ENCODE measurements at places on chromosomes 4 and X.

- no peak for DNase-seq
These were observed 496.6 kb downstream of the IL1RAPL1 start for GRCh38 chrX:29083823-29084222.

DNA sequence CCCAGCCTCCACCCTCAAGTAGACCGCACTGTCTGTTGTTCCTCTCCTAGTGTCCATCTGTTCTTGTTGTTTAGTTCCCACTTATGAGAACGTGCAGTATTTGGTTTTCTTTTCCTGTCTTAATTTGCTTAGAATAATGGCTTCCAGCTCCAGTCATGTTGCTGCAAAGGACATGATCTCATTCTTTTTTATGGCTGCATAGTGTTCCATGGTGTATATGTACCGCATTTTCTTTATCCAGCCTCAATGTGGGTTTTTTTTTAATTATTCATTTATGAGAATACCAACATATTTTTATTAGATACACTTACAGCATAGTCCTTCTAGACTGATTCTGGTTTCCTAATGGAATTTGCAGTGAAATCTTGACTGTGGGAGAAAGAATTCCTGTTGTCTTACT is 1.3 kb downstream of the VMA21 start:
- no peak for DNase-seq

DNA sequence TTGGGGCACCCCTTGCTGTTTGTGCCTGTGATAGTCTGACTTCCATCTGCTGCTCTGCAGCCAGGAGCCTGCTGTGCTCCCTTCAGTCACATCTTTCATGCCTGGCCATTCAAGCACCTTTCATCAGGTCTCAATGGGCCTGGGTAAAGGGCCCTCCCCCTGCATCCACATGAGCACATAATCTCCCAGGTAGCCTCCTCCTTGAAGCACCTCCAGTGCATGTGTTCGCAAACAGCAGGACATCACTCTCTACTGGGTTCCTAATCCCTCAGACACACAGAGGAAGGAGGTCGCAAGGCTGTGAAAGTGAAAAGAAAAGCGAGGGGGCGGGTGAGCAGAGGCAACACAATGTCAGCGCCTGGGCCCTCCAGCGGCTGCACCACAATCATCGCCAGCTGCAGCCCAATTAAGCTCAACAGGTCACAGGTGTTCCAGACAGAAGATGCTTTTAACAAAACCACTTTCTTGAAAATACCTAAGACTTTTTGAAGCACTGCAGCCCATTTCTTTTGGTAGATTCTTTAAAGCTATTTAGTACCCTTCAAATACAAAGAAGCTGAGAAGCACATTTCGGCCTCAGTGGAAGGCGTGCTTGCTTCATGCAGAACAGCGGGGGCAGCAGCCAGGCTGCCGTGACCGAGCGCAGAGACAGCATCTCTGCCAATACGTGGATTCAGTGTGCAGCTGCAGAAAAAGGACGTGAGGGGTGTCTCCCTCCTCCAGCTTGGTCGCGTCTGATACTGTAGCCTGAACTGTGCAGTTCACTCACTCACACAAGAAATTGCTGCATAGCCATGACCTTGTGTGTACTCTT is 92.2 kb upstream of the SPRY1 start:
- DNase-seq, result no peak

DNA sequence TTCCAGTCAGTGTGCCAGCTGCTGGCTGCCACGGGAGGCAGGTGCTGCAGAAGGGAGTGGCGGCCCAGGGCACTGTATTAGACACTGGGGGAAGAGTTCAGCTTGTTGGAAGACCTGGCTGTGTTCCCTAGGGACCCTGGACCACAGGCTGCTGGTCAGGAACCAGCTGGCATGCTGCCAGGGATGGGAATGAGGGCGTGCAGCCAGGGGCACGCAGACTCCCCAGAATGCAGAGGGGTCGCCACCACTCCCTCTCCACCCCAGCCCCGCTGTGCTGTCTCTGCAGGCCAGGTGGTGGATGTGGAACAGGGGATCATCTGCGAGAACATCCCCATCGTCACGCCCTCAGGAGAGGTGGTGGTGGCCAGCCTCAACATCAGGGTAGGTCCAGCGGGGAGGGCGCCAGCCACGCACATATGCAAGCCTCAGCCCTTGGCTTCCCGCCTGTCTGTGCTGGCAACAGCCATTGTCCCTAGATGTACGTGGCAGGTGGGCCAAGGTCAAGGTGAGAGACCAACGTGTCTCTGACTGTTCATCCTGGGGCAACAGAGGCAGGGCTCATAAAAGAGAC is 12.3 kb downstream of the ABCD1 start:
- DNase-seq, result no peak

GRCh38 chr4:22071749-22072148 is 123.2 kb upstream of the KCNIP4 start:
- no peak for DNase-seq

GRCh38 chr4:108828620-108829019 is 65.8 kb upstream of the ETNPPL start:
- no peak for DNase-seq

- DNase-seq, result no peak
These were observed 802.4 kb downstream of the TRIML1 start for GRCh38 chr4:188941524-188942119.

GRCh38 chr4:67550451-67550850 is 5.1 kb upstream of the CENPC start:
- no peak for DNase-seq

GRCh38 chr4:148170408-148171365 is 271.5 kb downstream of the NR3C2 start:
- DNase-seq, result no peak

DNA sequence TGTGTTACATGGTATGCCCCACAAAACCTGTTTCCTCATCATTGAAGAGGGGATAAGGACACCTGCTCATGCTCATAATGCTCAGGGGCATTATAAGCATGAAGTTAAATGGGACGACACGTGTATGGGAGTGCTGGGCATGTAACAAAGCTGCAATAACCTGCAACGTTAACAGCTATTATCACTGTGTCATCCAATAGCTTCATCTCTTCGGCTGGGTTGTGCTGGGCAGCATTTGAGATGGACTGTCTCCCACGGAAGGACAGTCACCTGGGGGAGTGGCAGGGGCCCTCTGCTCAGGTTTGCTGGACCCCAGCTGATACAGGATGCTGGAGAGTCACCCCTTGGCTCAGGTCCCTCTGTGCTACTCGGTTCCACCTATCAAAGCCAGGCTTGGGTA is 94.5 kb downstream of the NSUN7 start:
- DNase-seq, result no peak

- no peak for DNase-seq
These were observed 18.8 kb upstream of the SMIM14 start for GRCh38 chr4:39657465-39657864.

- no peak for DNase-seq
These were observed 217.2 kb upstream of the PCDH18 start for GRCh38 chr4:137749466-137749865.

DNA sequence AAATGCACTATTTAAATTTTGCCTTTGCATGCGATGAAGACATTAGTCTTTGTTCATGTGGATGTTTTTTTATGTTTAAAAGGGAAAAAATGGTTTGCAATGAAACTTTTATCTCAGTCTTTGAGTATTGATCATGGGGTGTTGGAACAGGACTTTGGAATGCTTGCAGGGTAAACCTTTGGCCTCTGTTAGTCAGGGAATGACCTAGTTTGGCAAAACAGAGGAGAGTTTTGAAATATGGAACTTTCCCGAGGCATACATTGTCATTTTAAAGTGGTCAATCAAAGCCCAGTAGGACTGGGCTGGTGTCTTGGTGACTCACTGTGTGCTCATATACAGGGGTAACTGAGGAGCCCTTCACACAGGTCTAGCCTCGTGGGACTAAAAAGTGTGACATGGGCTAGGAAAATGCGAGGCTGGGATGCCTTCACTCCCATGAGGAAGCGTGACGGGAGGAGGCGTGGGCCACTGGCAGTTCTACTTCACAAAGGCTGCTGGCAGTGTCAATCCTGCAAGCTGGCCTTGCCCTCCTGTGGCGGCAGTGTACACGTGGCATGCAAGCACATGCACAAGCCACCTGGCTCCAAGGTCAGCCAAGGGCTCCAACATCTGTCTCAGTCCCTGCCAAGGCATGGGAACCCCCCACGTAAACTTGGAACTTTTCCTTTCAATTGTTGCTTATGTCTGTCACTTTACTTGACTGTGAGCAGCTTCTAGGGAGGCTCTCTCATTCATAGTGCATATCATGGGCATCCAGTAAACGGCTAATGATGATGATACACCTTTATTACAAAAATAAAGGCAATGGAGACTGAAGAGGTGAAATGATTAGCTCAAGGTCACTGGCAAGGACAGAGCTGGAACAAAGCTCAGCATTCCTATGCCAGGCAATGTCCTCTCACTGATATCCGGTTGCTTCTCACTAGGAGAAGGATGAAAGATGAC is 5.2 kb upstream of the F11 start:
- no peak for DNase-seq

GRCh38 chr4:139645458-139645857 is 20.2 kb upstream of the MGST2 start:
- DNase-seq, result no peak

GRCh38 chr4:19379191-19379708 is 872.5 kb upstream of the SLIT2 start:
- no peak for DNase-seq

DNA sequence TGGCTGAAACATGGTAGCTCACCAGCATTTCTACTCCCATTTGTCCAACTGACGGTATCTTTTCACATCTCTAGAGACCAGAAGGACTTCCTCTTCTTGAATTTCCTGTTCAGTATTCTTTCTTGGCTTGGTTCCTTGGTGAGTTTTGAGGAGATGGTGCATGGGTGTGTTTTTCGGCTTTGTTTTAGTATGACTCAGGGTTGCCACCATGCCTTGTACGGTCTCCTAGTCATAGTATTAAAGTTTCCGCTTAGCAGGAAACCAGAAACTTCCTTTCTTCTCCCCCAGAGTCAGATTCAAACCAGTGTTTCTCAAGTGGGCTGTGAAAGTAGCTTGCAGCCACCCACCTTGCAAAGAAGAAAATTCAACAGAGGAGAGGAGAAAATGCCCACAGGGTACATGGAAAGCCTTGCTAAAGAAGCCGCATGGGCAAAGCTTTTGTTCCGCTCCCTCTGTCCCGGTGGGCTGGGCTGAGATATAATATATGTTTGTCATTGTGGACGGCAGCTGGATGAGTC is 5.7 kb downstream of the CD99 start:
- DNase-seq, result no peak

- no peak for DNase-seq
These were observed 80.1 kb downstream of the HDAC8 start for GRCh38 chrX:72492499-72492898.

DNA sequence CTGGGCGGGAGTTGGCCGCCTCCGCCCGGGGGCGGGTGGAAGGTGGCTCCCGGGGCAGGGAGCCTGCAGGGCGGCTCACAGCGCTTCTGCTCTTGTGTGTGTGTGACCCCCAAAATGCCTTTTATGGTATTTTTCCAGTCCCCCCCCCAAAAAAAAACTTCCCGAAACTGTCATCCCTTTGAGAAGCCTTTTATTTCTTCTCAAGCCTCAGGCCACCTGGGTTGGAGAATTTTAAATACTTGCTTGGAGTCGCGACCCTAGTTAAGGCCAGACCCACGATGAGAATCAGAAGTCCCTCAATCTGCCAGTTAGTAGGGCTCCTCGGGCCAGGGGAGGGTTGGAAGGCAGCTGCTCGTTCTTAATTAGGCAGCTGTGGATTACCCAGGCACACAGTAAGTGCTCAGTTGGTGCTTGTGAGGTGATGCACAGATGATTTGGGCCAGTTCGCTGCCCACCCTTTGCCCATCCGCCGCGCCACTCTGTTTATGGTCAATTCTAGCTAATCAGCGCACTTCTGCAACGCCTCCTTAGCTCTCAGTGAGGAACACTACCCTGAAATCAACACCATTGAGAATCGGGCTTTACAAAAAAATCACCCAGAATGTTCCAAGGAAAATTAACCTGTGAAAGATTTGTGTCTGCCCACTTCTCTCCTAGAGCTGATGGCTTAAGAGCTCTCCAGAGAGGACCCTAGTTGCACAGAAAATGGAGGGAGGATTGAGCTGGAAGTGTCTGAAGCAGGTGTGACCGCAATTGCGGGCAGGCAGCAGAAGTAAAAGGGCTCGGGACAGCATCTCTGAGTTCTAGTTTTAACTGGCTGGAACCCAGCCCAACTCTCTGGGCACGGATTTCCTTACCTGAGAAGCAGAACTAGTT is 648 bp upstream of the SCD5 start:
- DNase-seq, result no peak

- DNase-seq, result no peak
These were observed 1.9 kb downstream of the UBE2D3 start for GRCh38 chr4:102825261-102826091.

DNA sequence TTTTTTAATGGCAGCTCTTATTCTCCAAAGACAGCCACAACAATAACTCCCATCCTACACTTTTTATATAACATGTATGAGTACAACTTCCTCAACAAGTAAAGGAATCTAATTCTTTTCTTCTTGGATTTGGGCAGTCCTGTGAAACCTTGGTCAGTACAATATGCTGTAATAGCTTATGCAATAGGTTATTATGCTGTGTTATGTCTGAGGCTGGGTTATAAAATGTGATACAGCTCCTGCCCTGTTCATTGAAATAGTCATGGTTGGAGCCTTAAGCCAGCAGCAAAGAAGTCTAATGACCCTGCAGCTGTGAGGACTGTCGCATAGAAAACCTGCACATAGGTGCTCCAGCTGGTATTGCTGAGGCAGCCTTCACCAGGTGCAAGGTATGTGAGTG is 215.8 kb upstream of the RASGEF1B start:
- DNase-seq, result no peak

GRCh38 chrX:136387951-136388502 is 87.3 kb downstream of the ADGRG4 start:
- no peak for DNase-seq

- no peak for DNase-seq
These were observed 168.0 kb downstream of the CDS1 start for GRCh38 chr4:84750960-84751283.

GRCh38 chr4:130485371-130485770 is 1389.4 kb downstream of the C4orf33 start:
- no peak for DNase-seq

- DNase-seq, result no peak
These were observed 18.3 kb downstream of the L1CAM start for GRCh38 chrX:153867671-153868070.

- no peak for DNase-seq
These were observed 38.7 kb upstream of the FAT1 start for GRCh38 chr4:186762361-186762760.

DNA sequence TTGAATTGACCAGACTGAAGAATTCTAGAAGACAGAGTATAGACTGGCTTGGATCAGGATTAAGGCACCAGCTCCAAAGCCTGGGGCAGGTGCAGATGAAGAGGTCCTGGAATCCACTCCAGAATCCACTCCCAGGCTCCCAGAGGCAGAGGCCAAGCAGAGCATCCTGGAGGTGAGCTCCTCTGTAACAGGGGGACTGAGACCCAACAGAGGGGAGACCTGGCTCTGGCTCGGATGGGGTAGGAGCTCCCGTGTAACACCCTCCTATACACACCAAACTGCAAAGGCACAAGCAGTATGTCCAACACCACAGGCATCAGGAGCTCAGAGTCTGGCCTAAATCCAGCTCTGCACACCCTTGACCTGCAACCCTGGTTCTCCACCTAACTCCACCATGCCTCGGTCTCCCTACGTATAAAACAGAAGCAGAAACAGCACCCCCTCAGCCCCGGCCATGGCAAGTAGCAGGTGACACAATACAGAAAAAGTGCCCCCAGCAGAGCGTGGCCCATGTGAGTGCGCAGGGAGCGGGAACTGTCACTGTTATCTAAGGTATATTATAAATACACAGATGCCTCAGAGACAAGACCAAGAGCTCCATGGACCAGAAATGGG is 14.9 kb downstream of the RNF212 start:
- DNase-seq, result no peak

- no peak for DNase-seq
These were observed 35.7 kb downstream of the PPARGC1A start for GRCh38 chr4:23853986-23854660.

Data from hypothalamus (tissue), 51 donors.